ENCODE measurements at places on chromosomes 16 and 17. TPM values are rescaled to one million over a fixed set of nuclear protein-coding genes. Genes with fewer than 3 reads are reported as not detected.

DNA sequence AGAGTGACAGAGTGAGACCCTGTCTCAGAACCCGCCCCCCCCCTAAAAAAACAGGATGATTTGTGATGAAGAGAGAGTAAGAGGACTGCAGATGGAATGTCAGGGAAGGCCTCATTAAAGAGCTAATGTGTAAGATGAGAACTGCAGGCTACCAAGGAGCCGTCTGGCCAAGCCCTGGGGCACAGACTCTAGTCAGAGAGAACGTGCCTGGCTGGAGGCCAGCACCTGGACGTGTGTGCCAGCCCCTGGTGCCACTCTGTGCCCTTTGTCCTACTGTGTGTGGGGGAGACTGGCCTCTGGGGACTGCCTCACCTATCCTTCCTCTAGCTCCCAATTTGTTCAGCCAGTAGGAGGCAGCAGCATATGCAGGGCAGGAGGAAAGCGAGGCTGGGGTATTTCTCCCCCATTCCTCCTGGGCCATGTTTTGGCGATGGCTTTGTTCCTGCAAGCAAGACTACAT lies 37.1 kb downstream of the KNOP1 start:
- peaks cover 9% of the 10 kb centered on the region for H3K36me3 ChIP-seq
- H3K4me1 ChIP-seq: no peaks in the 10 kb centered on the region
- no peak overlapping the region for H3K27ac ChIP-seq
- DNase-seq: no peak
- H3K4me3 ChIP-seq: no peak overlapping the region

DNA sequence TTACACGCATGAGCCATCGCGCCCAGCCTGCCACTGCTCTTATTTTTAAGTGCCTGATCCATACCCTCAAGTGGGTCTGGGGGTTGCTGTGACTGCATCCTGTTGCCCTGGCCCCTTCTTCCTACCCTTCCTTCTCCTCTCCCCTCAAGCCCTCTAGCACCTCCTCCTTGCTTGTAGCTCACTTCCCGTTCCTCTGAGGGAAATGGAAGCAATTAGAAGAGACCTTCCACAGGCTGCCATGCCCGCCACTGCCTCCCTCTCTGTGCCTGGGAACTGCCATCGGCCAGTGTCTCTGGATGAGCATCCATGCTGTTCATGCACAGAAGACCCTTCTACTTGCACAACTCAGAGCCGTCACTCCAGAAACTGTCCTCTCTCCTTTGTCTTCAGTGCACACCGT lies 10.6 kb upstream of the TFAP4 start:
- no peak for DNase-seq
- no peak overlapping the region for H3K4me3 ChIP-seq
- H3K27me3 ChIP-seq: no peaks in the 10 kb centered on the region
- H3K36me3 ChIP-seq: no peaks in the 10 kb centered on the region
- no peak overlapping the region for H3K27ac ChIP-seq

Gene ADAD2
- not detected for total RNA-seq

Gene C17orf67
- total RNA-seq: 9.5 TPM

Gene NOG
- total RNA-seq: 16.2 TPM

All from CD4-positive, alpha-beta memory T cell (primary cell).